WTC11 (cell line): ENCODE measurements at places on chromosomes 1 and 21.

DNA sequence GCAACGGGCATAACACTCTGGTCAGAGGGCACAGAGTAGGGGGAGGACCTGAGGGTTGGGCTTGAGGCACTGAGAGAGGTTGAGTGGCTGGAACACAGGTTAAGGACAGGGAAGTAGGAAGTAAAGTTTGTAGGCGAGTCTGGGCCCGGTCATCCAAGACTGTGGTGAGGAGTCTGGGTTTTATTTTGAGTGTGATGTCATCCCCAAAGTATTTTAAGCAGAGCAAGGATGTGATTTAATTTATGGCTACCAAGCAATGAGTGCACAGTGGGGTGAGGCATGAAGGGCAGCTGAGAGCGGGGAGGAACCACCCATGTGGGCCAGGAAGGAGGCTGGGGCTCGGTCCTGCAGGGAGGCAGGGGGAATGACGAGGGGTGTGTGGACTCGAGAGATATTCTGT, 11.2 kb upstream of the VWA5B1 start:
- peak overlapping the region; percentile 41 for H3K27ac ChIP-seq
- DNase-seq = no peak
- H3K27me3 ChIP-seq = peaks cover 19% of the 10 kb centered on the region
- H3K36me3 ChIP-seq = no peaks in the 10 kb centered on the region
- H3K4me1 ChIP-seq = peaks cover 35% of the 10 kb centered on the region
- H3K4me3 ChIP-seq = no peak overlapping the region

DNA sequence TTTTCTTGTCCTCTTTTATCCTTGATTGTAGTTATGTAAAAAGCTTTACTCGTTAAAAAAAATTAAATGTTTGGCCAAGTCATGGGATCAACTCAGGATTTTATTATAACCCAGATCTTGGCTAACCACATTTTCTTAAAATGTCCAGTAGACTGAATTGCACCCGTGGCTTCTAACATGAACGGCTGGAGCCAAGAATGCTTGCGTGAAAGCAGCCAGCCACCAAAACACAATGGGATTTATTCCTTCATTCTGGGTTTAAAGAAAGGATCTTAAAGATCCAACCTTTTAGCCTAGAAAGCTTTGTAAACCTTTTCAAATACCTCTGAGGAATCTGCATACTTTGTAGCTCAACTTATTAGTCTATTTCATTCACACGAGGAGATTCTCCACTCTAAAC, 404.4 kb downstream of the USP25 start:
- H3K27me3 ChIP-seq = peaks cover 2% of the 10 kb centered on the region; the same call in 1 of the 2 replicates
- no peak for DNase-seq
- H3K27ac ChIP-seq = no peak overlapping the region
- no peak overlapping the region for H3K4me3 ChIP-seq
- H3K4me1 ChIP-seq = no peaks in the 10 kb centered on the region

DNA sequence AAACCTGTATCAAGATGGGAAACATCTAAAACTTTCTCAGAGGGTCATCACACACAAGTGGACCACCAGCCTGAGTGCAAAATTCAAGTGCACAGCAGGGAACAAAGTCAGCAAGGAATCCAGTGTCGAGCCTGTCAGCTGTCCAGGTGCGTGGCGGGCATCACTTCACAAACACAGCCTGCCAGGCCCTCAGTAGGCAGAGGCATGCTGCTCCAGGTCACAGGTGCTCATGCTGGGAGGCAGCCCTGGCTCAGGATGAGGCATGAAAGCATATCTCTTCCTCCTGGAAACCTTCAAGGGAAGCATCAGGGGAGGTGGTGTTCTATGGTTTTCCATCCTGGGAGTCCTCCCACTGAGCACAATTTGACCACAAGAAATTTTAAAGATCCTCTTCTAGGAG, 6.3 kb downstream of the CD2 start:
- H3K27ac ChIP-seq = no peak overlapping the region
- H3K4me1 ChIP-seq = peaks cover 10% of the 10 kb centered on the region
- no peak for DNase-seq
- H3K36me3 ChIP-seq = no peaks in the 10 kb centered on the region
- no peak overlapping the region for H3K4me3 ChIP-seq

DNA sequence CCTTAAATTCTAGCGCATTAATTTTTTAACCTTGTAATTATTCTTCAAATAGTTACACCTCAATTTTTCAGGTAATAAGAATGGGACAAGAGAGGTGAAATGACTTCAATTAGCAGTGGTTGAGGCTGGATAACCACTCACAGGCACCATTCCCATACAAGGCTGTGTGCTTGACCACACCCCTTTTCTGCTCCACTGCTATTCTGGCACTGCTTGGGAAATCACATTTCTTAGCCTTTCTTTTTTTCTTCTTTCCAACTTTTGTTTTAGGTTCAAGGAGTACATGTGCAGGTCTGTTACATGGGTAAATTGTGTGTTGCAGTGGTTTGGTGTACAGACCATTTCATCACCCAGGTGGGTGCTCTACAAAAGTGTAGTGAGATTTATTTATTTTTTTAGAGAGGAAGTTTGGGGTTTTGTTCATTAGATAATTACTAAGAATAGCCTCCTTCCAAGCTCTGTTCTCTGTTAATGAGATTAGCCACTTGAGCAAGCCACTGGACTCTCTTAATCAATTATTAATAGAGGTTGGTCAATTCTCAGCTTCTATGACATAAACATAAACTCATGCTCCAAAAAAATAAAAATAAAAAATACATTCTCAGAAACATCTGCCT, 14.4 kb downstream of the ILDR2 start:
- peaks cover 17% of the 10 kb centered on the region for H3K27me3 ChIP-seq
- no peak overlapping the region for H3K27ac ChIP-seq
- no peak overlapping the region for H3K4me3 ChIP-seq
- no peaks in the 10 kb centered on the region for H3K36me3 ChIP-seq

- peaks cover 83% of the 10 kb centered on the region for H3K4me1 ChIP-seq
- no peak overlapping the region for H3K4me3 ChIP-seq
- peak overlapping the region; percentile 80 for H3K27ac ChIP-seq
- no peaks in the 10 kb centered on the region for H3K36me3 ChIP-seq
- H3K27me3 ChIP-seq = no peaks in the 10 kb centered on the region
Observed at GRCh38 chr1:206702803-206703202, 18.1 kb downstream of the MAPKAPK2 start.

DNA sequence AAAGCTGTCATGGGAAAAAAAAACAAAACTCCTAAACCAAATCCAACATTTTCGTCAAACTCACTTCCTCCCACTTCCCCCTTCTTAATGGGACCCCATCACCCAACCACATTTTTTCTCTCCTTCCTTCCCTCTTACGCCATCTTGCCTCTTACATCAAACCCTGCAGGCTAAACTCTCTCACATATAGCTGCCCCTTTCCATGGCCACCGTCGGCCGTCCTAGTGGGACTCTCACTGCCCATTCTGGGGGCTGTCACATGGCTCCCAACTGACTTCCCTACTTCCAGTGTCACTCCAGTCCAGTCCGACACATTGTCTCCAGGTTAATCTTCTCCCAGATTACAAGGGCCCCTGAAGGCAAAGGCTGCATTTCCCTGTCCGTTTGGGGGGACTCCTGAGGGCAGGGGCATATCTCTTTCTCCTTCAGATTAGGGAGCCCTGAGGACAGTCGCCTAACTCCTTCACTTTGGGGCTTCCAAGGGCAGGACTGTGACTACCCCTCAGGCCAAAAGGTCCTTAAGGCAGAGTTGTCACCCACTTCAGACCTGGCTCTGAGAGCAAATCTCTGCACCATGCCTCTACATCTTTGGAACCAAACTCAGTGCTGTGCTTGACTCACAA, 658 bp downstream of the UBXN11 start:
- peak overlapping the region; percentile 99 for H3K4me3 ChIP-seq
- H3K27ac ChIP-seq = peak overlapping the region; percentile 96
- no peaks in the 10 kb centered on the region for H3K36me3 ChIP-seq
- DNase-seq = no peak

- H3K4me3 ChIP-seq = no peak overlapping the region
- H3K27ac ChIP-seq = no peak overlapping the region
- H3K27me3 ChIP-seq = peaks cover under 1% of the 10 kb centered on the region
- H3K4me1 ChIP-seq = 0 out of 2 replicates have a peak, but pooled peaks cover 3% of the 10 kb centered on the region
- DNase-seq = no peak
- H3K36me3 ChIP-seq = no peaks in the 10 kb centered on the region
Observed at GRCh38 chr1:42040159-42040558, 113.1 kb upstream of the GUCA2B start.

- H3K36me3 ChIP-seq = no peaks in the 10 kb centered on the region
- no peak for DNase-seq
- no peaks in the 10 kb centered on the region; the same call in 1 of the 2 replicates for H3K27me3 ChIP-seq
- peaks cover 23% of the 10 kb centered on the region for H3K4me1 ChIP-seq
Observed at GRCh38 chr21:37891972-37892371, 24.3 kb downstream of the KCNJ6 start.

DNA sequence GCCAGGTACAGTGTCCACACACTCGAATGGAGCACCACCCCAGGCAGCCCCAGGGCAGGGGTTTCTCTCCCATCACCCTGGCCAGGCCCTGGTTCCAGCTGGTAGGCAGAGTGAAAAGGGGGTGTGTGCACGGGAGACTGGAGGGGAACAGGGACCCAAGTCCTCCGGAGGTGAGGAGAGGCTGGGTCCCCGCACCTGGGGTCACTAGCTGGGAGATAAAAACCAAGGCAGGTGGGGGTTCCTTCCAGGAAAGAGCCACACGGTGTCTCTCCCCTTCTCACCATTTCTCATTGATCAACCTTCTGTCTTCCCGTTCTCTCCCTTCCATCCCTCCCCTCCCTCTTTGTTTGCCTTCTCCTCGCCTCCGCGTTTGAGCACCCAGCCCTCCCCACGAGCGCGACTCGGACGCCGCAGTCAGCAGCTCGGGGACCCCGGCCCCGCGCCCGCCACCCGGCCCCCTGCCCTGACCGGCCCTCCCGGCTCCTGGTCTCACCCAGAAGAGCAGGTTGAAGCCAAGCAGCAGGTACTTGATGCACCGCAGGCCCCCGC, 358 bp downstream of the TSPAN2 start:
- peaks cover 38% of the 10 kb centered on the region for H3K4me1 ChIP-seq
- peaks cover 16% of the 10 kb centered on the region for H3K27me3 ChIP-seq
- DNase-seq = no peak
- no peaks in the 10 kb centered on the region for H3K36me3 ChIP-seq
- peak overlapping the region; percentile 71 for H3K4me3 ChIP-seq
- H3K27ac ChIP-seq = no peak overlapping the region

GRCh38 chr1:211236633-211237320, 22.4 kb upstream of the RCOR3 start:
- H3K27me3 ChIP-seq = no peaks in the 10 kb centered on the region
- no peak overlapping the region for H3K27ac ChIP-seq
- peaks cover 4% of the 10 kb centered on the region for H3K36me3 ChIP-seq

DNA sequence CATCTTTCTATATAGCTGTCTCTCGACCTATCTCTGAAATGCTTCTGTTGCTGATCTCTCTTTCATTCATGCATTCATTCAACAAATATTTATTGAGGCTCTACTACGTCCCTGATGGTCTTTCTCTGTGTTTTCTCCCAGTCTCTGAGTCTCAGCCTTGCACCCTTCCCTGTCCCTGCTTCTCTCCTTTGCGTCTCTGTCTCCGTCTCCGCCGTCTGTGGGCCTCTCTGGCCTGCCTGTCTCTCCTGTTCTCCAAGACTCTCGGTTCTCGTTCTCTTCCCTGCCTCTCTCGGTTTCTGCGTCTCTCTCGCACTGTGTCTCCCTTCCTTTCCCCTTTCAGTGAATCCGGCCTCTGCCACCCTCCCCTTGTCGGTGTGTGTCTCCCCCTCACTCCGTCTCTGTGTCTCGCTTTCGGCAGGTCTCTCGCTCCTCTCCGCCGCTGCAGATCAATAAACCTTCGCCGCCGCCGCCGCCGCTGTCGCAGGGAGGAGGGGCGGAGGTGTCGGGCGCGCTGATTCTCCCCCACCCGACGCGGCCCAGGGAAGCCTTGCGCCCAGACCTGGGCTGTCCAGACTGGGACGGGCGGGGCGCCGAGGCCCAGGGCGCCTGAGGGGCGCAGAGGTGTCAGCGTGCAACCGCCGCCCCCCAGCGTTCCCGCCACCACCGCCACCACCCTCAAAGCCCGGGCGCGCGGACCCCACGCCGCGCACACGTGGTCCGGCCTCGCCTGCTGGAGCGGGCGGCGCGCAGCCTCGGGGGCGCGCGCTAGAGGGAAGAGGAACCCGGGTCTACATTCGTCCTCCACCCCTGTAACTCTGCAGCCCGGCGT, 3.0 kb downstream of the EFNA3 start:
- DNase-seq = peak; percentile 41
- 0 out of 2 replicates have a peak overlapping the region, but pooled peaks have one; percentile 8 for H3K27ac ChIP-seq
- no peaks in the 10 kb centered on the region for H3K36me3 ChIP-seq

DNA sequence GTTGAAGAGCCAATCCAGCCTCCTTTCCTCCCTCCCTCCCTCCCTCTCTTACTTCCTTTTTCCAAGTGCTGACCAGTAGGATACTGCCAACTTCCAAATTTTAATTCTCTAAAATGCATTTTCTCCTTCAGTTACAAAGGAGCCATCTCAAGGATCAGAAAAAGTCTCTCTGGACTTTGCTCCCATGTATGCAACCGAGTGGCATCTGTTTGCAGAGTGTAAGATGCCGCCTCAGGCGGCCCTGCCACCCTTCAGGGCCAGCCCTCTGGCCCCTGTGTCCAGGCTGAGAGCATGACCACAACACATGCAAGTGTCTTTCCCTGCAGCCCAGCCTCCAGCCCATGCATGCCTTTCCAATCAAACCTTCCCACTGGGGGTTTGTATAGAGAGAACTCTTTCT, 205.3 kb upstream of the RAB4A start:
- H3K27ac ChIP-seq = no peak overlapping the region
- H3K27me3 ChIP-seq = no peaks in the 10 kb centered on the region
- DNase-seq = no peak
- no peak overlapping the region for H3K4me3 ChIP-seq
- peaks cover 9% of the 10 kb centered on the region for H3K4me1 ChIP-seq

DNA sequence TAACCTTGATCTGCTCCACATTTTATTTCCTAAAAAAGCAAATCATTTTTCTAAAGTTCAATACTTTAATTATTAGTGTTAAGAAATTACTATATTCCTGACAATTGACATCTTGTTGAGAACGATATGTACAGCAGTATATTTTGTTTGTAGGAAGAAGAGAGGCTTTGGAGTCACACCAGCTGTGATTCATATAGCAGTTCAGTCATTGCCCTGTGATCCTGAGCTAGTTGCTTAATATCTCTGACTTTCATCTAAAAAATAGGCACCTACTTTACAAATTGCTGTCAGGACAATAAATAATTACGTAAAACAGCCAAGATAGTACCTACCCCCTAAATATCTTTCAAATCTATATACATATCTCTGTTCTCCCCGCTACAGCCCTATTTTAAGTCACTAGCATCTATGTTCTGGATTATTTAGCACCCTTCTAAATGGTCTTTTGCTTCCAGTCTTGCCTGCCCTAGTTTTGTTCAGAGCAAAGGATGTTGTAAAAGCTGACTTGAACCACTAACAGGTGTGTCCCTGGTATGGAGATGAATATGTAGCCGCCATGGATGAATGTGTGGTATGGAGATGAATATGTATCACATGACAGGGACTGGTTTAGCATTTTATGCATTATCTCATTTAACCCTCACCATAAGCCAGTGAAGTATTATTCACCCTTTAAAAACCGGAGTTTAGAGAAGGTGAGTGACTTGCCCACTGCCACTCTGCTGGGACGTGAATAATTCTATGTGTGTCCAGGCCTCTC, 42.2 kb downstream of the RNF220 start:
- H3K27ac ChIP-seq = no peak overlapping the region
- no peak for DNase-seq
- peaks cover 9% of the 10 kb centered on the region for H3K4me1 ChIP-seq
- no peak overlapping the region for H3K4me3 ChIP-seq
- H3K27me3 ChIP-seq = no peaks in the 10 kb centered on the region
